ENCODE measurements at places on chromosomes 4 and X.

GRCh38 chr4:172654457-172654856, 514.2 kb upstream of the GALNT7 start:
- DNase-seq: no peak

GRCh38 chrX:64570204-64570603, 175.0 kb upstream of the MTMR8 start:
- no peak for DNase-seq

- no peak for DNase-seq
Measured at GRCh38 chr4:24650849-24651640, 66.7 kb upstream of the DHX15 start.

DNA sequence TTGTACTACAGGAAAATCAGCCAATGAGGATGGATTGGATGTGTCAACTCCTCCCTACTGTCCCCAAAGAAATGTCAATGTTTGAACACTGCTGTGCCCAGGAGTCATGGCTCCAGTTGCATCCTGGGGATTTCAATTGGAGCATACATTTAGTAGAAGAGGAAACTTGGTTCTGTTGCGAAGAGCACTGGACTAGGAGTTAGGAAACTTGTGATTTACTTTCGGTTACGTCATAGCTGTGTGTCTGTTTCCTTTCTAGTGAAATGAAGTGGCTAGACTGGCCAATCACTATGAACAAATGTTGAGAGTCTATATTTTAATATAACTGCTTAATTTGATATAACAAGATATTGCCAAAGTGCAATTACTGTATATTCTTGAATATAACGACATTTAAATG, 35.2 kb downstream of the ARL9 start:
- no peak for DNase-seq

DNA sequence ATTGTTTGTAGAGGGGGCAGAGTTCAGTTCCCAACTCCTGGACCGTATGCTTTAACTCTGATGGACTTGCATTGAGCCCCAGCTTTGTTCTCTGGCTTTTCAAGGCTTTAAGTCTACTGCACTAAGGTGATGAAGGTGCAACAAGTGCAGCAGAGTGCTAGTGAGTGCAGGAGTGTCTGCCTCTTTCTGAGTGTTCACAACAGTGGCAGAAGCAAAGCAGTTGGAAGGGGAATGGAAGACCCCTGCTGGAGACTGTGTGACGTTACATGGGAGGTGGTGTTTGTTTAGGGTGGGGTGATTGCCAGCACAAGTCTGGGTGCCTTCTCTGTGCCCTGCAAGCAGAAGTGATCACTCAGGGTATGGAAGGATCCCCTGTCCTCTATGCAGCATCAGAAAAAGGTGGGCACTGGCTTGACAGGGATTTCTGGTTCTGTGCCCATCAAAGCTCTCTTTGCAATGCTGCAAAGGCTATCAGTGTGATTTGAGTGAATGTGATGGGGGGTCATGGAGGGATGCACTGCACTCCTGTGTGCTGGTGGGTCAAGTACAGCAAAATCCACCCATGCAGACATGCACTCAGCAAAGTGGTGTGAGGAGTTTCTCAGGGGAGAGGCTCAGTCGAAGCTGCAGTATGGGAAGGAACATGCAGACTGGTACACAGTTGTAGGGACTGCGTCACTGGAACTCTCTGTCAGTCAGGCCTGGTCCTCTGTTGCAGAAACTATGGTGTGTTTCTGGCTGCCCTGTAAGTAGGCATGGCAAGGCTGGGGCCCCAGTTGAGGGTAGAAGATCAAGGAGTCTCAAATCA, 70.9 kb upstream of the UGT2B7 start:
- no peak for DNase-seq

- DNase-seq: no peak
Measured at GRCh38 chr4:137124278-137124932, 407.9 kb downstream of the PCDH18 start.

GRCh38 chrX:87425618-87426017, 92.0 kb upstream of the KLHL4 start:
- DNase-seq: no peak

- DNase-seq: no peak
Measured at GRCh38 chr4:79467246-79467932, 59.4 kb upstream of the GK2 start.

- DNase-seq: no peak
Measured at GRCh38 chrX:97189668-97190067, 306.0 kb downstream of the RPA4 start.

DNA sequence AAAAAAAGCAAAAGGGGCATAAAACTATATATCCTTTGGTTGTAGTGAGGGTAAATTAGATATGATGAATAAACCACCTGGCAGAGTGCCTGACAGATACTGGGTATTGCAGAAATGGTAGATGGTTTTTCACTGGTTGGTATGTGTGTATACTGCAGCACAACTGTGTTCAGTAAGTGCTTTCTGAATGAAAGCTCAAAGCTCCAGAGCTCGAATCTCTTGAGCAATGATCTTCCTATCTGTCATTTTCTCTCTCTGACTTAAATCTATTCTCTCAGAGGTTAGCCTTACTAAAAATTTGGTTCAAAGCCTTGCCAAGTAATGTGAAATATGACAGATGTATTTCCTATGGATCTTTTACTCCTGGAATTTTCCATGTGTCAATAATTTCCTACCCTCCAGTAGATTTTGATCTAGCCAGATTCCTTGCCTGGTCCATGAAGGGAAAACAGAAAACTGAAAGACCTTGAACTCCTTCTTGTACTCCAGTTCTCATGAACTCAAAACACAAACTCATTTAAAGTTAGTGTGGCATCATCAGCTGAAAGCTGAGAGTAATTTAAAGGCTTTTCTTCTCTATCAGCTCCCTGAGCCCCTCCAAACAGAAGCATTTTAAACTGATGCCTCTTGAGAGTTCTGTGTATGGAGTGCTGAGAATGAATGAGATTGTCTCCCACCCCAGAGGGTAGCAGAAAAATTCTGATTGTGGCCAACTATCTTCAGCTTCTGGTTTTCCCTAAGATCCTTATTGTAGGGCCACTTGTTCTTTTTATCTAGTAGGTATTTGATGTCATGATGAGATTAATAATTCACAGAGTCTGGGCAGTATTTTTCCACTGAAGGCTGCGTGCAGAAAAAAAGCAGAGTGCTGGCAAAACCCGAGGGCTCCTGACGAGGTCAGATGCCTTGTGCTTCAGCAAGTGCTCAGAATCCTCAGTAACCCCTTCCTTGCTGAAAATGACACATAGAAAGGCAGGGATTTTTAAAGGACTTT, 363.4 kb upstream of the BOD1L1 start:
- no peak for DNase-seq

DNA sequence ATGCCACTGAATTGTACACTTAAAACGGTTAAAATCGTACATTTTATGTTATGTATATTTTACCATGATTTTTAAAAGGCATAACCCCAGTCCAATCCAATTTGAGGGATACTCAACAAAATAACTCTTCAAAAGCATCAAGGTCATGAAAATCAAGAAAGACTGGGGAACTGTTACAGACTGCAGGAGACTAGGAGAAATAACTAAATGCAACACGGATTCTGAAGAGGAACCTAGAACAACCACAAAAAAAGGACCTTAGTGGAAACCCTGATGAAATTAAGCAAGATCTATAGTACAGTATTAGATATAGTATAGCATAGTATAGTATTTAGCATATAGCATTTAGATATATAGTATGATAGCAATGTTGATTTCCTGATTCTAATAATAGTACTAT, 26.8 kb downstream of the SH3KBP1 start:
- DNase-seq: no peak

DNA sequence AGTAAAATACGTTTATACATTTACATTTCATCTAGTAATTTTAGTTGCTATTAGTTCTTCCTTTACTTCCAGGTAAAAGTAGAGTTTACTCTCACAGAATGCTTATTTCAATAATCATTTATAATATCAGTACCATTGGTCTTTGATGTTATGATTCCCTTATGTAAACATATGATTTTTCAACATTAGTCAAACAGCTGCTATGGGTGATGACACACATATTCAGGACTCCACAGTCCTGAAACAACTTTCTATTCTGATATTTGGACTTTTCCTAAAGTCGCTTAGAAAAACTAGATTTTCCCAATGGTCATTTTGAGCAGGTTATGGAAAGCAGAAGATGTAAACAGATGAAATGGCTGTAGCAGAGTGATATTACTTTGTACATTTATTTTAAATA, 369.8 kb downstream of the UNC5C start:
- DNase-seq: no peak

DNA sequence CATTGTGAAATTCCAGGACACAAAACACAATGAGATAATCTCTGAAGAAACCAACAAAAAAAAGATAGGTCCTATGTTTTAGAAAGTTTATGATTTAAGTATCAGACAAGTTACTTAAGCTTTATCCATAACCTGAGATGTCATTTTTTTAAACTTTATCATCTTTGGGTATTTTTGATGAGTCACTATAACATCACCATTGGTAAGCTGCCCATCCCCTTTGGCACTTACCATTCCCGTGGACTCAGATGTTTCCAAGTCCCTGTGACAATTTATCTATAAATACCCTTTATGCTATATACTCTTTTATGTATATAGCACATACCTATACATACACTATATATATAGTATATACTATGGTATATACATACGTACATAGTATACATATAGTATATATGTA, 198.9 kb upstream of the GEMIN8 start:
- DNase-seq: no peak

GRCh38 chrX:138788771-138789170, 77.3 kb upstream of the FGF13 start:
- DNase-seq: no peak

DNA sequence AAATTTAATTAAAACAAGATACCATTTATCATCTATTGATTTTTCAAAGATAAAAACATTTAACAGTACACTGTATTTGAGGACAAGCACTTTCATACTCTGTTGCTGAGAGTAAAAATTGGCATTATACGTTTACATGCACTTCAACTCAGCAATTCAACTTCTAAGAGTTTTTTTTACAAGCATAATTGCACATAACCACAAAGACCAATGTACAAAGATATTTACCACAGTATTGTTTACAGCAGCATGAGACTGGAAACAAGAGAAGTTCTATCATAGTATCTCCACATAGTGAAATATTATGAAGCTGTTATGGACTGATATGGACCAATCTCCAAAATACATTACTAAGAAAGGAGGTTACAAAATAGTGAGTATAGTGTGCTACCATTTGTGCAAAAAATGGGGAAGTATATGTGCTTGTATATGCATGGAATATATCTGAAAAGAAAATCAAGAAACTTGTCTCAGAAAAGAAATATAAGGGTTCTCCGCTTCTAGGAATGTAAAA, 10.9 kb downstream of the GAB3 start:
- no peak for DNase-seq

DNA sequence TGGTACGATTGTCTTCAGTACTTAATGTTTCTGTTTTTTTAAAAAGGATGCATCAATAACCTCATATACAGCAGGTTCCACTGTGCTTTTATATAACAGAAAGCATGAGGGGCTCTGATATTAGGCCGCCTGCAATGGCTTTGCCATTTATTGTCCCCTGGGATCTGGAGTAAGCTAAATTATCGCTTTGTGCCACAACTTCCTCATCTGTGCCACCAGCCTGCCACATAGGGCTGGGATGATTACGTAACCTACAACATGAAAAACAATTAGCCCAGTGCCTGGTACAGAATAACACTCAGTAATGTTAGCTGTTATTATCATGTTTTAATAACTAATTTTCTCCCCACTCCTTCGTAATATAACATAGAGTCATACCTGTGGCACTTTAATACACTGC, 65.5 kb upstream of the TRIM2 start:
- no peak for DNase-seq

DNA sequence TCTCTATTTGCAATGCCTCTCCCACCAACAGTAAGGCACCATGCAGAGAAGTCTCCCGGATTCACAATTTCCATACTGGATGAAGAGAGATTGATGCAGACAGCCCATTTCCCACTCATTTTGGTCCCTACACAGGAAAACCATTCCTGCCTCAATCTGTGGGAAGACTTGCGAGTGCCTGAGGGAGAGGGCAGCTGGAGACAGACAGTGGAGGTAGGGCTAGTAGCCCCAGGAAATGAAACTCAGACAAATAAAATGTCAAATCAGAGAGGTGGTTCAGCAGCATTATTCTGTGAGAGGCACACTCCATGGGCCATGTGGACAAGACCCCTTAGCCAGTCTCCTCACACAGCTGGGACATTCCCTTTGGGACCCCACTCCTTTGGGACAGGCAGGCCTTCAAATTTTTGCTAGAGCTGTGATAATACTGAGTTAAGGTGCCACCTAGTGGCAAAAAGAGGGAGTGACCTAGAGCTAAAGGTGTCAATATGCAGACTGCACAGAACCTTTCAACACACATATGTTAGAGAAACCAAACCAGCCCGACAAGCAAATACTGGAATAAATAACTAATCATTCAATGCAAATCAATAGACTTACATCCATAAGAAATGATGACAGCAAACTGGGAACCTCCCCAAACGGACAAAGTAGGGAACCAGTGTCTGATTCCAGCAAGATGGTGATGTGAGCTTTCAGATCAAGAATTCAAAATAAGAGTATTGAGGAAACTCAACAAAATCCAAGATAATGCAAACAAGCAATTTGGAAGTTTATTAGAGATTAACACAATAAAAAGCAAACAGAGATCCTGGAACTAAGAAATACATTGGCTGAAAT, 1865.3 kb upstream of the AGA start:
- DNase-seq: no peak

- DNase-seq: no peak
Measured at GRCh38 chr4:99665983-99666382, 8.4 kb upstream of the C4orf54 start.

GRCh38 chrX:71216485-71216884, 6.5 kb upstream of the GJB1 start:
- DNase-seq: no peak

- DNase-seq: no peak
Measured at GRCh38 chrX:112857478-112857878, 16.8 kb upstream of the AMOT start.

DNA sequence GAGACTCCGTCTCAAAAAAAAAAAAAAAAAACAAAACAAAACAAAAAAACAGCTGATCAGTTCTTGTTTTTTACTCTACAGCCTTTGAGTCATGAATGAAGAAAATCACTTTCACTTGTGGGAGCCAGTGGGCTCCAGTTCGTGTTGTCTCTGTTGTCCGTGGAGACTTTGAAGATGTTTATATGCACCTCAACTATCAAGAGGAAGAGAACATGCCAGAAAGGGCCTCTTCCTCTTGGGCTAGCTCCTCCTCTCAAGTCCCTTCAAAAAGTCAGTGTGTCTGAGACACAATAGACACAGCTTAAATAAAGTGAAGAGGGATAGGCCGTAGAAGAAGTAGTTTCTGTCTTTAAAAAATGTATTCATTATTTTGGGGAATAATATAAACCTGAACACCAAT, 182.7 kb downstream of the KDR start:
- peak; percentile 38 for DNase-seq

GRCh38 chr4:94970650-94971049, 212.9 kb downstream of the BMPR1B start:
- no peak for DNase-seq
